ENCODE measurements at places on chromosomes 12 and 14. TPM values are rescaled to one million over a fixed set of nuclear protein-coding genes. Genes with fewer than 3 reads are reported as not detected.

- DNase-seq: no peak
Measured at GRCh38 chr12:96234591-96235483, 40.7 kb downstream of the ELK3 start.

- no peak for DNase-seq
Measured at GRCh38 chr12:27396216-27396815, 50.2 kb upstream of the SMCO2 start.

Gene IGFBP6
- total RNA-seq: 53.0 TPM

- no peak for DNase-seq
Measured at GRCh38 chr12:58169826-58170225, 228.5 kb downstream of the ATP23 start.

Gene EPYC
- total RNA-seq: not detected

GRCh38 chr14:71475916-71476315 lies 456.3 kb upstream of the RGS6 start:
- no peak for DNase-seq

DNA sequence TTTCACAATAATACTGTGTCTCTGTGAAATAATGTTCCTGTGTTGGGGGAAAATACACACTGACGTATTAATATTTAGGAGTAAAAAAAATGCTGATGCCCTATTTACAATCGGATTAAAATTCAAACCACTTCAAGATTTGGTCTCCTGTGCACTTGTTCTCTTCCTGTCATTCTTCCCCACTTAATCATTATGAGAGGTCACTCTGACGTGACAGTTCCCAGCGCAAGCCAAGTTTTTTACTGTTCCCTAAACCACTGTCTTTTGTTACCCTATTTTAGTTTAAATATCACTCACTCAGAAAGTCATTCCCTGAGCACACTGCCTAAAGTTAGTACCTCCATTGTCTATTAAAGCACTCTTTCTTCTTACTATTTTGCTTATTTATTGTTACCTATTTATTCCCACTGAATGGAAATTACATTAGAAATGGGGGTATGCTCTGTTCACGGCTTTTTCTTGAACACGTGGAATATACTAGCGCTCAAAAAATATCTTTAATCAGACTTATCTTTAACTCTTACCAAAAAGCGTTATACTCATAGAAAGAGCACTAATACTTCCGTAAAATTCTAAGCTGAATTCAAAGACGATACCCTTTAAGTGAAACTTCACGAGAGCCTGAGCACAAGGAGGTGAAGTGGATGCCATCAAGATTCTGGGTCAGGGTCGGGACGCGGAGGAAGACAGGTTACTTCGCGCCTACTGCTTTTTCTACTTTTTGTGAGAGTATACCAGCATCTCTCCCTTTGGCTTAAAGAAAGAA lies 670 bp upstream of the PSMA3 start:
- DNase-seq: no peak

DNA sequence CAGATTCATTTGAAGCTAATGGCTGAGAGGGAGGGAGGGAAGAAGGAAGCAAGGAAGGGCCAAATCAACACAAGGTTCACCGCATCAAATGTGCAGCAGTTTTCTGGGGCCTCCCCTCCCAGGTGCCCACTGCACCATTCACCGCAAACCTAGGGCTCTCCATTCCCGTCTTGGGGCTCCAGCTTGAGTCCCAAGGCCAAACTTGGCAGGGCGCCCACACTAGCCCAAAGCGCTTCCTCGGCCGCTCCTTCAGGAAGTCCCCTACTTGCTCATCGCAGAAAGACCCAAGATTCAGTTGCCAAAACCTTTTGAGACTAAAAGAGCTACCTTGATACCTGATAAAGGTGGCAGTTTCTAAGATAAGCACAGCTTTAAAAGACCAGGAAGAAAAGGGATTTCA lies 140.5 kb upstream of the FKBP4 start:
- DNase-seq: no peak

GRCh38 chr12:57730336-57731067 lies 8.0 kb downstream of the AGAP2 start:
- DNase-seq: no peak

Gene KRT74
- 0.14 TPM for total RNA-seq

GRCh38 chr14:38079886-38080285 lies 127.8 kb upstream of the SSTR1 start:
- no peak for DNase-seq

DNA sequence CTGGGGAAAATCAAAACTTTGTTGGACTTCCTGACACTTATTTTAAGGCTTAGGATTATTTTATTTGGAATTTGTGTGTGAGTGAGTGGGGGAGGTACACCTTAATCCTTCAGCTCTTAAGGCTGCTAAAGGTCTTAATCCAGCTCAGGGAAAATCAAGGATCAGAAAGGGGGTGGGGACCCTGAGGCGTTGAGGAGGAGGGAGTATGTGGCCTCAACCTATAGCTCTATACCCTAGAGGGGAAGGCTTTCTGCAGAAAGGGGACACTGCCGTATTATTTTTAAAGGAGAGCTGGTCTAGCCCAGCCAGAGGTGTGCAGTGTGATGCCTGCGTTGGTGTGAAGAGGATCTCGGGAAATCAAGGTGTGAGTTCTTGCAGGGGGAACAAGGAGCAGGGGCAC lies 20.0 kb downstream of the IRF2BPL start:
- no peak for DNase-seq

DNA sequence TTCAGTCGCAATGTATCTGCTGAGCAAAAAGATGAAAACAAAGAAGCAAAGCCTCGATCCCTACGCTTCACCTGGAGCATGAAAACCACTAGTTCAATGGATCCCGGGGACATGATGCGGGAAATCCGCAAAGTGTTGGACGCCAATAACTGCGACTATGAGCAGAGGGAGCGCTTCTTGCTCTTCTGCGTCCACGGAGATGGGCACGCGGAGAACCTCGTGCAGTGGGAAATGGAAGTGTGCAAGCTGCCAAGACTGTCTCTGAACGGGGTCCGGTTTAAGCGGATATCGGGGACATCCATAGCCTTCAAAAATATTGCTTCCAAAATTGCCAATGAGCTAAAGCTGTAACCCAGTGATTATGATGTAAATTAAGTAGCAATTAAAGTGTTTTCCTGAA lies 19.8 kb downstream of the CKB start:
- DNase-seq: no peak

- DNase-seq: no peak
Measured at GRCh38 chr12:19544353-19544752, 105.1 kb downstream of the AEBP2 start.

- peak; percentile 32 for DNase-seq
Measured at GRCh38 chr12:109735825-109736551, 22.4 kb downstream of the FAM222A start.

GRCh38 chr14:34620115-34620514 lies 9.8 kb downstream of the SNX6 start:
- no peak for DNase-seq

GRCh38 chr12:116508145-116509121 lies 50.7 kb upstream of the MAP1LC3B2 start:
- peak; percentile 70 for DNase-seq

Gene ERC1
- 50.8 TPM for total RNA-seq

Gene CCDC88C
- 2.8 TPM for total RNA-seq

GRCh38 chr12:97093187-97093683 lies 186.2 kb downstream of the NEDD1 start:
- no peak for DNase-seq

DNA sequence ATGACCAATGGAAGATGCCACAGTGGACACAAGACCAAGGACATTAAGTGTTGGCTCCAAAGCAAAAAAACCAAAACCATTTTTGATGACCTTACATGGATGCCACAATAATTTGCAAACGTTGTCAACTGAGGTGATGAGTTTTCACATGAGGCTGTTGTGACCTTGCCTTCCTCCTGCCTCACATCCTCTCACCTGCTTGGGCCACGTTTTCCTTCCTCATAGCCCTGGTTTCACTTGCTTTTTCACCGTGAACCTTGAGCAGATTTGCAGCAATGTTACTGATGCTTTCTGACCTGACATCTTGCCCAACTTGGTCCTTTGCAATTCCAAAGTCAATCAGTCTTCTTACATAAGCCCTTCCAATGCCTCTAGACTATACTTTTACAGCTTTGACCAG lies 3.7 kb downstream of the KRT6B start:
- DNase-seq: no peak

DNA sequence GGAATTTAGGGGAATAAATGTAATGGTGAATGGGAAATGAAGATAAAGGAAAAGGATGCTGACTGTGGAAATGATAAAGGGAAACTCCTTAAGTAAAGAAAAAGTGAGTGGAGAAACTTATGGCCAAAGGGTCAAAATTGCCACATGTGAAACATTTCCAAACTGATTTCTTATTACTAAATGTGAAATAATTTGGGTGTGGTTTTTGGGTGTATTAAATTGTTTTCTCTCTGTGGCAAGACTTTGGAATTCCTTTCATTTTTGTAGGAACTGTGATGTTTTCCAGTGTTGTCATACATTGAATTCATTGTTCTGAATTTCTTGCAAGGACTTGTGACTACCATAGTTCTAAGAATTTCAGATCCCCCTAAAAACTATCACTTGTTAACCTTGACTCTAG lies 1891.5 kb upstream of the SEL1L start:
- DNase-seq: no peak

GRCh38 chr12:113918306-113918705 lies 47.8 kb downstream of the RBM19 start:
- DNase-seq: no peak

GRCh38 chr12:106170285-106170684 lies 31.5 kb upstream of the NUAK1 start:
- DNase-seq: no peak

- DNase-seq: no peak
Measured at GRCh38 chr12:96371790-96372699, 28.2 kb downstream of the CDK17 start.

DNA sequence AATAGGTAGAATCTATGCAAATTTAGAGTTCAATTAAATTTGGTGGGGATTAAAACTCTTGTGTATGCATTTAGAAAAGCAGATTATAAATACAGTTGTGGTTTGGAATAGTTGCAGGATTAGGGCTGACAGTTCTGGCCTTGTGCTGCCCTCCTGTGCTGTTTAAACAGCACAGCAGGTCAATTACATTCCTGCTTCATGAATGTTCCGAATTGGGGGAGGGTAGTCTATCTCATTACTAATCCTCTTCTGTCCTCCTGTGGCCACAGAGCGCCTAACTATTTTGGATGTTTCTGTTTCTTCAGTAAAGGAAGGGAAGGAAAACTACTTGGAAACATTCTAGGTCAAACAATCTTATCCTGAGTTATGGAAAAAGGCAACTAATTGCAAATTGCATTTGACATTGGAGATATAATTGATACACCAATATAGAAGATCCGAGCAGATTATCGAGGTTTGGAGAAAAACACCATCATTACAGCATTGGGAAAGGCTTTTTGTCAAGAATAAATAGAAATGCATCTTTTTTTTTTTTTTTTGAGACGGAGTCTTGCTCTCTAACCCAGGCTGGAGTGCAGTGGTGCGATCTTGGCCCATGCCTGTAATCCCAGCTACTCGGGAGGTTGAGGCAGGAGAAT lies 8.7 kb upstream of the GPR19 start:
- no peak for DNase-seq

Gene PLEKHD1
- 0.14 TPM for total RNA-seq

DNA sequence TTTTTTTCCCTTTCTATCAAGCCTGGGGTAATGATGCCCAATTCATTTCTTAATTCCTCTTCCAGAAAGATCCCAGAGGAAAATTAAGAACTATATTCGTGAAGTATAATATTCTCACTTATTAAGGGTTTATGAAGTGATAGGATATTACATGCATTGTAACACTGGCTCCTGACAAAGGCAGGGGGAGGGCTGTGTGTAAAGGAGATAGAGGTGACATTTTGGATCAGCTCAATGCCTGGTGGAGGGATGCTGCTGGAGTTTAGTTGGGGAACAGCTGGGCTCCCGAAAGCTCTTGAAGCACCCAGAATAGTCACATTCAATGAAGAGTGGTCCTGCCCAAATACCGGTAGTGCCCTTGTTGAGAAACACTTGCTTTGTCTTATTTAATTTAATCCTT lies 774 bp downstream of the SERPINA11 start:
- DNase-seq: no peak

- no peak for DNase-seq
Measured at GRCh38 chr12:98416845-98417244, 98.5 kb upstream of the TMPO start.

DNA sequence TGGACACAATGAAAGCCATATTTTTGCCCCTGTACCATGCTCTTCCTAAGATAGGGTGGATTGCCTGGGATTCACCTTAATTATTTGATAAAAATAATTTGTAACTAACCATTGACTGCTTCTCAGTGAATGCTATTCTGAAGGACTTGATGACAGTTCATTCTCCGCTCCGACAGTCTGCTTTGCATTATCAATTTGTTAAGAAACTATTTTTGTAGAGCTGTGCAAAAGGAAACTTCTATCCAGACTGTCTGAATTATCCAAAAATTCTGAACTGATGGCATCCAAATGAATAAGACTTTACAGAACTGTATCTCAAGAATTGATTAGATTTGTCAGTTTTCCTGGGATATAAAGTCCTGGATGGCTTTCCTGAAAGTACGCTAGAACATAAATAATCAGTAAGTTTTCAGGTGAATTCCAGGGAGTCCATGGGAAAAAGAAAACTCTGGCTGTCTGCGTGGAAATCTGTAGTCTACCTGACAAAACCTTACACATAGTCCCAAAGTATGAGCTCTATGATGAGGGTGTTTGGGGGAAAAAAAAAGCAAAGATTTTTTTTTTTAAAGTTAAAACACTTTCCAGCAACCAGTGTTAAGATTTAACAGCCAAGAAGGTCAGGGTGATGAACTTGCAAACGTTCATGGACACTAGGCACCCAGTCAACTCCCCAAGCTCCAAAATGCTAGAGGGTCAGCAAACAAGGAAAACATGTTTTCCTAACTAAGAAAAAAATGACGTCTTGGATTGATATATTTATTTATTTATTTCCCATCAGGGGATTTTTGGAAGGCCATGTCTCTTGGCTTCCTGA lies 291.1 kb upstream of the TBX3 start:
- DNase-seq: no peak

DNA sequence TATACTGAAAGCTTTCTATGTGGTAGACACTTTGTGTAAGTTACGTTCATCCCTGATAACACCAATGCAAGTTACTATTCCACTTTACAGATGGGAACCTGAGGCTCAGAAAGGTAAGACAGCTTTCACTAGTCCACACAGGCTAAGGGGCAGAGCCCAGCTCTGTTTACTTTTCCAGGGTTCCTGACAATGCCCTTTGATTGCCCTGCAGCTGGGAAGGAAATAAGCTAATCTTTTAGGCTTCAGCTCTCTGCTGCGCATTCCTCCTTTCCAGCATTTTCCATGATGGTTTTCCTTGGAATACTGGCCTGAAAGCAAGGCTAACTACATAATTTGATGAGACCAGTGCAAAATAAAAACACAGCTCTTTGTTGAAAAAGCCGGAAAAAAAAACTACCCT lies 185.7 kb upstream of the BTG1 start:
- DNase-seq: no peak

Gene FAM222A
- 20.0 TPM for total RNA-seq

DNA sequence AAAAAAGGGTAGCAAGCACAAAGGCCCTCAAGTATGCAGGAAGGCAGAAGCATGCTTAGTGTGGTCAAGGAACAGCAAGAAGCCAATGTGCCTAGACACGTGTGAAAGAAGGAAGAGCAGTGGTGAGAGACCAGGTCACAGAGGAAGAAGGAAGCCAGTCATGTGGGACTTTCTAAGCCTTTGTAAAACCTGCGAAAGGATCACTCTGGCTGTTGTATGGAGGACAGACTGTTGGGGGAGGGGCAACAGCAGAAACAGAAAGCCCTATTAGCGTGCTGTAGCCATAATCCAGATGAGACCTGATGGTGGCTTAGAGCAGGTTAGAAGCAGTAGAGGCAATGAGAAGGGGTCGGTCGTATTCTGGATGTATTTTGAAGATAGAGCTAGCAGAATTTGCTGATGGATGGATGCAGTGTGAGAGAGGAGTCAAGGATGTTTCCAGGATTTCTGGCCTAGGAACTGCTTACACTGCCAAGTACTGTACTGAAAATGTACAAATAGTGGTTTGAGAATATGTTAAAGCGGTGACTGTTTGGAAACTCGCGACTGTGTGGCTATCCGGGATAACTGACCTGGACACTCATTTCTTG lies 5.7 kb upstream of the MLF2 start:
- DNase-seq: no peak

Measured in left ventricle myocardium inferior (tissue), 1 donor.